ENCODE measurements at places on chromosomes 6 and 20. TPM values are rescaled to one million over a fixed set of nuclear protein-coding genes. Genes with fewer than 3 reads are reported as not detected.

ARMH2 gene
- not detected for total RNA-seq

TUBB2B gene
- 0.20 TPM for total RNA-seq

ZFP64 gene
- 12.2 TPM for total RNA-seq

PRRT1 gene
- 0.57 TPM for total RNA-seq

DNA sequence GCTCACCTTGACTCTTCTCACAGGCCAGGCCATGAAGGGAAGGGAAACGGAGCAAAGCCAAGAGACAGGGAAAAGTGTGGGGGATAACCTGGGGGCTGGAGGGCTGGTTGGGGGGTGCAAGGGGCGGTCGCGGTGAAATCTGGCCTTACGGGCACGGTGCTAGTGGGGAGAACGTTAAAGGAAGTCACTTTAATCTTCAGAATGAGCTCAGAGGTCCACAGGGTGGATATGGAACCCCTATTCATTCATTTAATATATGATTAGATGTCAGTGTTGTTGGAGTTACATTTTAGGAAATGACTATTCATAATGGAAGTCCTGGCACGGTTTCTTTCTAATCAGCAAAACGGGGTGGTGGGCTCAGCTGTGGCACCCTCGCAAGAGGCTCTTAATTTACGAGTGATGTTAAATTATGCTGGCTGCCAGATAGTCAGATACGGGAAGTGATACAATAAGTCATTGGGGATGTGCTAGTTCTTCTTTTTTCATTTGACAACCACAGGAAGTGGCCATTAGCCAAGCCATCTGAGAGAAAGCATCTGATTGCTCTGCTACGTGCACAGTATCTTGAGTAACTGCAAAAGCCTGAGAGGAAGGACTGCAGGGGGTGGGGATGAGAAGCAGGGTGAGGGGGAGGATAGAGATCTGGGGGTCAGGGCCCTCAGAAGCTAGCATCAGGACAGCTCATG, 253.0 kb downstream of the QKI start:
- DNase-seq = no peak

DNA sequence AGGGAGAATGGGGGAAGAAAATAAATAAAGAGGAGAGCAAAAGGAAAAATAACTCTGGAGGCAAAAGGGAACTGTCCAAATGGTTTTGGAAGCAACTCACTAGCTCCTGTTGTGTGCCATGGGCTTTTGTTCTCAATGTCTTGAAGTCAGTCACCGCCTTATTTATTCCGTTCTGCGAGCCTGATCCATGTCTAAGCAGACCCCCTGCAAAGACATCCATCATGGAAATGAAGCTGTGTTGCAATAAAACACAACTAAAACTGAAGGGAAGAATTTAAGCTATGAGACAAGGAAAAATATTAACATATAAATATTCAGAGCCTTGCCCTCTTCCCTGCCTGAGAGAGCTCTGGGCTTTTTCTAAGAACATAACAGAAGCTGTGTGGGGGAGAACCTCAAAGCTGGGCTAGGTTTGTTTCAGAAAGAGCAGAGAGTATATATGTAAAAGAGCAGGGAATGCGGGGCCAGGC, 373.2 kb upstream of the CNR1 start:
- no peak for DNase-seq

DNA sequence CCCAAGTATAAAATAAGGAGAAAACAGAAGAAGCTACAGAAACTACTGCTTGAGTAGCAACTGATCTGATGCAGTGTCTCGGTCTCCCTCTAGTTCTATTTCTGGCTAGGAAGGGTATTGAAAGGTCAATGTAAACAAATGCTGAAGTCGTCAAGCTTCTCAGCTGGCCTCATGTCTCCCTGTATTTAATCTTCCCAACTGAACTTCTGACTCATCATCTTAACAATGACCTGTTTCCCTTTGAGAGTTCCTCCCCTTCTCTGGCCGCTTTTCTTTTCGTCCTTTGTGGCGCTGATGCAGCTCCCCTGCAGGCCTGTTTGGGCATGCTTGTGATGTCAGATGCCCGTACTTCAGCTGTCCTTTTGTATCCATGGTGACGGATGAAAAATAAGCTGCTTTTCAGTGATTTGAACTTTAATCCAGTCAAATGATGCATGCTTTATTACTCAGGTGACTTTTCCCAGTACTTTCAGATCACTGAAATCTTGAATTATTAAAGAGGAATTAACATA, 7.8 kb upstream of the LCA5 start:
- no peak for DNase-seq

- DNase-seq = no peak
These were observed 128.5 kb downstream of the HFE start for GRCh38 chr6:26215585-26216358.

GRCh38 chr6:138517635-138518034, 18.3 kb upstream of the NHSL1 start:
- DNase-seq = peak; percentile 51

- no peak for DNase-seq
These were observed 743.3 kb downstream of the CD109 start for GRCh38 chr6:74439123-74439811.

GRCh38 chr6:158213925-158214674, 46.0 kb downstream of the GTF2H5 start:
- peak; percentile 51 for DNase-seq

DNA sequence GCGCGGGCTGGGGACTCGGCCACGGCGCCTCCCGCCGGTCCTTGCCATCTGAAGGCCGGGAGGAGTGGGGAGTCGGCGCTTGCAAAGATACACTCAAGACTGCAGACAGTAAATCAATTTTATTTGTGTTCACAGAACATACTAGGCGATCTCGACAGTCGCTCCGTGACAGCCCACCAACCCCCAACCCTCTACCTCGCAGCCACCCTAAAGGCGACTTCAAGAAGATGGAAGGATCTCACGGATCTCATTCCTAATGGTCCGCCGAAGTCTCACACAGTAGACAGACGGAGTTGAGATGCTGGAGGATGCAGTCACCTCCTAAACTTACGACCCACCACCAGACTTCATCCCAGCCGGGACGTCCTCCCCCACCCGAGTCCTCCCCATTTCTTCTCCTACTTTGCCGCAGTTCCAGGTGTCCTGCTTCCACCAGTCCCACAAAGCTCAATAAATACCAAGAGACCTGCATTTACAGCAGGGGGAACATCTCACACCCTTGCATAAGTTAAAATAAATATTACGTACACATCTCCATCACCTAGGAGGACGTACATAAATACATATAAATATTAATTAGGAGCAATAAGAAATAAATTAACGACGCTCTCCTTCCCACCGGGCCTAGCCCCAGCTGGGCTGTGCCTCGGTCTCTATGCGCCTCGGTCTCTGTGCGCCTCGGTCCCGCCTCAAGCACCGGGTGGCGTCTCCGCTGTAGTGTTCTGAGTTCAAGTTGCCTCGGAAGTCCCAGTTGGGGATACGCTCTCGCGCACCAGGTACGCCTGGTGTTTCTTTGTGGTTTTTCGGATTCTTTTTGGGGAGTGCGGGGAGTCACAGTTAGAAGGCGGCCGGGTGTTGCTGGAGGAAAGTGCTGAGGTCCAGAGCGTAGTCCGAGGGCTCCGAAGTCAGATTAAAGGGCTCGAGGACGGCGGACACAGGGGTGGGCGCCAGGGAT, 889 bp upstream of the FLOT1 start:
- DNase-seq = peak; percentile 37

DNA sequence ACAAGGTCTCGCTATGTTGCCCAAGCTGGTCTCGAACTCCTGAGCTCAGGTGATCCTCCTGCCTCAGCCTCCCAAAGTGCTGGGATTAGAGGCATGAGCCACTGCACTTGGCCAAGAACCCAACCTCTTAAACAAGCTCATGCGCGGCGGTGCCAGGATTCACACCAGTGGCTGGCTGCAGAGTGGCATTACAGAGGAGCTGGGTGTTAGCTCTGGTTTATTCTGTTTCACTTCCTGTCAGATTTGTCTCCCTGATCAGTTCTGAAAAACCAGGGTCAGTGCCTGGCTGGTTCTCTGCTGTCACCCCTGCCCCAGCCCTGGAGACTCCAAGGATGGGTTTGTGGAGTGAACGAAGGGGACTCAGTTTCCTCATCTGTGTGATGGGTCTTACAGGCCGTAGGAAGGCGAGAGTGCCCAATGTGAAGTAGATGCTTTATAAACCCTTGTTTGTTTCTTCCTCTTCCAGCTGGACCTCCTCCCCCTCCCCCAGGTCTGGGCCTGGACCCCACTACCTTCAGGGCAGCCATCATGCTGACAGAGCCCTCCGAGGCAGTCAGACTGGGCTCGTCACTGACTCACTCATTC, 63.4 kb downstream of the UBE2V1 start:
- no peak for DNase-seq

DNA sequence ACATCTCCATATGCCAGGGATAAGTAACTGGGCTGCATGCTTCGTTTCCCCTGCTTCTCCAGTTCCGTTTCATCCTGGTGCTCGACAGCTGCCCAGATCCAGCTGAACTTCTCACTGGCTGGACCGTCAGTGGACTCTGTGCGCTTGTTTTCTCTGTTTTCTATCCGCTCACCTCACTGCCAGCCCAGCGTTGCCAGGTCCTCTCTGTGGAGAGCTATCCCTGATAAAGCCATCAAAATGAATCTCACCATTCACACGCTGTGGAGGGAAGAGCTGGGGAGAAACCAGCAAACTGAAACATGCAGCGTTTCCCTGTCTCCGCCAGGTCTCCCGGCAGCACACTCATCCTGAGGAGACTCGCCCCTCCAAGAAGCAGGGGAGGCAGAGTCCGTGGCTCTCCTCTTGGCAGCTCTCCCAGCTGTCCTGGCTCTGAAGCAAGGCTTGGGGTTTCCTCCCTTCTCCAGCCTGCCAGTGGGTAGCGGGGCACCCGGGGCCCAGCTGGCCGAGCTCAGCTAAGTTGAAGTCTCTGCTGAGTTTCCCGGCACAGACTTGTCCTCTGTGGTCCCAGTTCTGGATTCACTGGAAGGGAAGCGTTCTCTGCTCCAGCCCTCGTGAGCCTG, 160.9 kb downstream of the DTNBP1 start:
- DNase-seq = no peak

DNA sequence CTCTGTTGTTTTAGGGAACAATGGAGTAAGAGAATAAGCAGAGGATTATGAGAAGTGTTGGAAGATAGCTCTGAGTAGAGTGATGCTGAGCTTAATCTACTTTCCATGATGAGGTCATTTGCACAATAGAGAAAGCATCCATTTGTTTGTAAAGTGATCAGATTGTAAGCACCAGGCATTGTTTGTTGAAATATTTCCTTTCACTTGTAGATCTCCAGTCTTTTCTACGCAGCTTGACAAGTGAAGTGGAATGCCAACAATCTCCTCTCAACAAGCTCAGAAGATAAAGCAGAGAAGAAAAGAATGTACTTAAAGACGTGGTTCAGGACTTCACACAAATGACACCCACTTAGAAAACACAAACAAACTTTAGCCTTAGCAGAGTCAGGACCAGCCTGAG, 80.1 kb upstream of the MARCKS start:
- no peak for DNase-seq

DNA sequence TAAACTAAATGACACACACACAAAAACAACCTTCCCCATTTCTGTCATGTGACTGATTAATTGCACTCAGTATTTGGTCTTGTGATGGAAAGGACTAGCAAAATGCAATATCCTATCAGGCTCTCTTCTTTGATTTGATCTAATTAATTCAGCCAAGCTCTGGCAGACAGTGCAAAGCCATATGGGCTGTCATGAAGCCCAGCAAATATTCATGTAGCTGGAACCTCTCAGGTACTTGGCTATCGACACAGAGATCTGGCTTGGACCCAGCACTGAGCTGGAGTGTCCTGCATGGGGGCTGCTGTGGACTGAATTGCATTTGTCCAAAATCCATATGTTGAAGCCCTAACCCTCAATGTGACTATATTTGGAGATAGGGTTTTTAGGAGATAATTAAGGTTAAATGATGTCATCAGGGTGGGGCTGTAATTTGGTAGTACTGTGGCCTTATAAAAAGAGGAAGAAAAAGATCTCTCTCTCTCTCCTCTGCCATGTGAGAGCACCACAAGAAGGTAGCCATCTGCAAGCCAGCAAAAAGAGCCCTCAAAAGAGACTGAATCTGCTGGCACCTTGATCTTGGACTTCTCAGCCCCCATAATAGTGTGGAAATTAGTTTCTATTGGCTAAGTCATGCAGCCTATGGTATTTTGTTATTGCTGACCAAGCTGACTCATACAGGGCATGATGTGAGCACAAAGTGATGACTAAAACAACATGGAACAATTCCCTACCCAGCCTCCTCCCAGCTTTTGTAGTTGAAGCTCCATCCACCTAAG, 77.1 kb downstream of the STMND1 start:
- DNase-seq = no peak

DNA sequence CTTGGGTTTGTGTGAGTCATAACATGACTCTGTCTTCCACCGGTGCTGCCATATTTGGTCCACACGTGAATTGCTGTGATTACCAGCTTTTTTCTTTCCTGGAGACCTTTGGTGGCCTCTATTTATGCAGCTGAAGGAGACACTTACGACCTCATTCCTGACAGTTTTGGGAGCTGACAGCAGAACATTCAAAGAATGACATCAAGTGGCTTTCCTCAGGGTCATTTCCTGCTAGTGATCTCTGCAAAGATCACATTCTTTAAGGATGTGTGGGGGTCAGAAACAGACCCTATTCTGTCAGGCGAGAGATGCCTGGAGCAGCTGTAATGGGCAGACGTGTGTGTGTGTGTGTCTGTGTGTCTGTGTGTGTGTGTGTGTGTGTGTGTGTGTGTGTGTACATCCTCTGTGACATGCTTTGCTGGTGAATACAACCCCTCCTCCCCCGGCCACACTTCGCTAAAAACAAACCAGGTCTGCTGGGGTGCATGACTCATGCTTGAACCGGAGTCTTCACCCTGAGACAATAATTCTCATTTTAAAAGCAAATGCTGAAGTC, 115.6 kb downstream of the TMEM170B start:
- peak; percentile 52 for DNase-seq

DNA sequence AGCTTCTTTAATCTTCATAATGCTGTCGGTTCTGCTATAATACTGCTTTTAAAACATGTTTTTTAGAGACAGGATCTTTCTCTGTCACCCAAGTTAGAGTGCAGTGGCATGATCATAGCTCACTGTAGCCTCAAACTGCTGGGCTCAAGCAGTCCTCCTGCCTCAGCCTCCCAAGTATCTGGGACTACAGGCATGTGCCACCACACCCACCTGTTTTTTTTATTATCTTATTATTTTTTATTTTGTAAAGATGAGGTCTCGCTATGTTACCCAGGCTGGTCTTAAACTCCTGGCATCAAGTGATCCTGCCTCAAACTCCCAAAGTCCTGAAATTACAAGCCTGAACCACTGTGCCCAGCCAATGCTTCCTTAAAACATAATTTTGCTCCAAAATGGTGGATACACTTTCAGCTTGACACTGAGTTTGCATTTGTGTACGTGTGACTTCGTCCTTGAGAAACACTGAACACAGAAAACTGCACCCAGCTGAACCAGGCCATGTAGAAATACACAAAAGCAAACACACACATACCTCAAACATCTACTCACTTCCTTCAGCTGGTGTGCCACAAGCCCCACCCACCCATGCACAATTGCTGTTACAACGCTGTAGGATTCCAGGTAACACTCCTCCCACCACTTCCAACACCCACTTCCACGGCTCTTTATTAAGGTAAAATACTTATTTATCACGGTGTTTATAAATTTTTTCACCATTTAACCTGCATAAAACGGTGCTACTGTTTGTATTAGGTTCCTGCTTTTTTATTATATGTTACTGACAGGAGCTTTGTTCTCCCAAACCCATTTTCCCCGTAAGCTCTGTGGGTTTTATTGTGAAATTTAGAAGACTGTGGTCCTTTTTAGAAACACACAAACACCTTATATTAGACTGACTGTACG, 109.1 kb downstream of the TSHZ2 start:
- DNase-seq = peak; percentile 21

Measured in activated T-helper 1 cell treated with anti-CD3 and anti-CD28 coated beads, Interleukin-12 subunit alpha, Interleukin-12 subunit beta, Interleukin-2, Interleukin-4 antibody, amounts not matched to agents 30 ng/mL and 10 ng/mL and 1 ng/mL, durations not matched to agents 14 hours and 24 hours and 36 hours (primary cell).